ENCODE measurements at places on chromosomes 11 and 22.

DNA sequence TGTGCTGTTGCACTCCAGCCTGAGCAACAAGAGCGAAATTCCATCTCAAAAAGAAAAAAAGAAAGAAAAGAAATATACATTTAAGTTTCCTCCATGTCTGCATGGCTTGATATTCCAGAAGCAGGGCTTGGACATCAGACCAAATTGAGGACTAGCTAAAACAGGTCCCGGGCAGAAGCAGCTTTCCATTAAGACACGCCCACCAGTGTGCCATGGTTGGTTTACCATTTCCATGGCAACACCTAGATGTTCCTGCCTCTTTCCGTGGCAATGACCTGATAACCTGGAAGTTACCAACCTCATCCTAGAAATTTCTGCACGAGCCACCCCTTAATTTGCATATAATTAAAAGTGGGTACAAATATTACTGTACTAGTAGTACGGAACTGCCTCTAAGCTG, 111.3 kb downstream of the NAT10 start:
- no peak for DNase-seq

- no peak for DNase-seq
Observed at GRCh38 chr11:70060611-70061293, 17.4 kb upstream of the ANO1 start.

GRCh38 chr11:59755701-59756557, 753 bp downstream of the STX3 start:
- DNase-seq: peak; percentile 56

DNA sequence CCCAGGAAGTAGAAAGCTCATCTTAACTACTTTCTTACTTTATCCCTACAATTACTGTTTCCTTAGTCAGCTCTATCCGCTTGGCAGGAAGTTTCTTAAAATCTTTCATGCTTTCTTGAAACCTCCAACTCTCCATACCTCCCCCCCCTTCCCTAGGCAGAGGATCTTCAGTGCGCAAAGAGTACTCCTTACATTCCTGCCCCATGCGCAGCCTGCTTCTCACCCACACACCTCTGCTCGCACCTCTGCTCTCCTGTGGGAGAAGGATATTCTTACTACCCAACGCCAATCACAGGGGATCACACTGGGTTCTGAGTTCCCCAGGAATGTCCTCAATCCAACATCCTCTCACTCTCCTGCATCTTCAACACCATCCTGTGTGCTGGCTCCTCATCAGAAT, 12.3 kb downstream of the TCF20 start:
- DNase-seq: no peak

GRCh38 chr11:64864473-64865285, 13.7 kb downstream of the EHD1 start:
- DNase-seq: no peak

DNA sequence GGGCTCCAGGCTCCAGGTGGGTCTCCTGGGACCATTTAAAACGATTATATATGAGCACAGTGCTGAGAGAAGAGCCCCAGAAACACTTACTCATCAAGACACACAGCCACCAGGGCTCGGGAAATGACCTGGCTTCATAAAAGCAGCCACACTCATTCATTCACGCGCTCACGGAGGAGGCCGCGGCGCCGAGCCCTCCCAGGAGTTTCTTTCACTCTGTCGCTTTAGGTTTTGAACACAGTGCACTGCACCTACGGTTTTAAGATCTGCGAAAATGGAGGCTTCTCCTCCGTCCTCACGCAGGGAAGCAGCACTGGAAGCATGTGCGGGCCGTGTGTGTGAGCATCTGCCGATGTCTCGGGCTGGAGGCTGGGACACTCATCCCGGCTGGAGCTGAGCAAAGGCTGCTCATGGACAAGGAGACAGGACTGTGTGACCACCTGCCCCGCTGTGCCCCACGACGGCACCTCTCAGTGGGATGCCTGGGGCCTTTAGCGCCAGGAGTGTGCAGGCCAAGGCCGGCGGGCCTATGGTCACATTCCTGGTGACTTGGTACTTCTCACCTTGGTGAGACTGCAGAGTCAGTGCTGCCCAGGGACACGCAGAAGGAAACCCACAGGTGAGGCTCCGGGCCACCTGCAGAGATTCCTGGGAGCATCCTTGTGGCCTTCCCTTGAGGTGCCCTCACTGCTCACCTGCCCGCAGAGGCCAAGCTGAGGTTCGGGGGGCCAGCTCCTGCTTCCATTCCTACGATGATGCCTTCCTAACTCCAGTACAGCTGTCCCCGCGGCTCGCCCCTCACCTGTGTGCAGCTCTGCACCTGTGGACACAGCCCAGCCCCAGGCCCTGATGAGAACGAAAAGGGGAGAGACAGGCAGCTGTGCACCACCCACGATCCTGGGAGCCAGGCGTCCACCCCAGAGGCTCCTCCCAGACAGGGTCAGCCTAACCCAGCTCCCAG, 872.0 kb downstream of the BRD1 start:
- no peak for DNase-seq

GRCh38 chr11:116697011-116697410, 75.8 kb downstream of the BUD13 start:
- DNase-seq: no peak

DNA sequence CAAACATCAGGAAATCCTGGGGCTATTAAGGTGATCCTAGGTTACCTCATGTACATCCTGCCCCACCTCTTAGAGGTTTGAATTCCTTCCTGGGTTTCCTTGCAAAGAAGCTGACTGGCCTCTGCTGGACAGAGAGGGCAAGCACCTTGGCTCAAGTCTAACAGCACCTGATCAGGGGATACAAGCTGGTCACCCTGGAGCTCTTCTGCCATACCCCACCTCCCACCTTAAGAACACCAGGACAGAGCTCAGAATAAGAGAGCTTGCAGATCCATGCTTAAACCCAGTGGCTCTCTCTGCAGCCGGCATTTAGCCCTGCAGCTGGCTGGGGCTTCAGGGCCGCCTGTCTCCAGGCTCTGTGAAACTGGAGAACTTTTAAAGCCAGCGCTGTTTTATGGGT, 386.6 kb upstream of the NARS2 start:
- DNase-seq: no peak

DNA sequence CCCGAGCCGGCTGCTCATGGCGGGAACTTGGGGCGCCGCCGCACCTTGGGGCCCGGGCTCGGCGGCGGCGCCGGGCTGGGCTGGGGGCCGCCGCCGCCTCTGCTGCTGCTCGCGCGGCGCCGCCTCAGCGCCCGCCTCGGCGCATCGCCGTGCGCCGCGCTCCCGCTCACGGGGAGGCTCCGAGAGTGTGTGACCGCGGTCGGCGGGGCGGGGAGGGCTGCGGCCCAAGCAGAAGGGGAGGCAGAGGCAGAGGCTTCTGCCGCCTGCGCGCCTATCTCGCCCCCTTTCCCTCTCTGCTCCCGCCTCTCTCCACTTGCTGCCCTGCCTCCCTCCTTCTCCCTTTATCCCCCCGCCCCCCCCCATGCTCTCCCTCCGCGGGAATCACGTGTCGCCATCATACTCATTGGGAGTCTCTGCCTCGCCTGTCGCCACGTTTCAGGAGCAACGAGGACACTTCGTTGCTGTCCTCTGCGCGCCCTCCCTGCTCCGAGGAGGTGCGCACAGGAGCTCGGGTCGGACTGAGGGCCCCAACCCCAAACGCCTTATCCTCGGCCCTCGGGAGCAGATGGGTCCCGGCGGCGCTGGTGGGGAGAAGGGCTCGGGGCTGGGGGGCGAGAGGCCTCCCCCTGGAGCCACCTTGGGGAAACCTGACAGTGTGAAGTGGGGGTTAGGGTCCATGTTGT, at the start of gene GUCY1A2:
GUCY1A2 (minus strand) TSS at position 258 of the 683 bp plus-strand sequence. CDS start 421 bp downstream, outside the sequence.
- DNase-seq: no peak

DNA sequence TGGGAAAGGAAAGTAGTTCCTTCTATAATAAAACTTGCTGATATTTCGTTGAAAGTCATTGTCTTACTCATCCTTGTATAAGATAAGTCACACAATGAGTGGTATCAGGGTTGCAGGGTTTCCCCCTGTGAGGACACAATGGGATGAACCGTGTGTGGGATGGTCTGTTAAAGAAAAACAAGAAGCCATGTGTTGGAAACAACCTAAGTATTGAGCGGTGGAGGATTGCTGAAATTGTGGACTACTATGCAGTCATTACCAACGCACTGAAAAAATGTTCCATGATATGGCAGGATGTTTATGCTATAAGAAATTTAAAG, 28.6 kb downstream of the PTPRJ start:
- DNase-seq: no peak

All from HepG2 (cell line).